ENCODE measurements at places on chromosomes 11 and 22. TPM values are rescaled to one million over a fixed set of nuclear protein-coding genes. Genes with fewer than 3 reads are reported as not detected.

LMNTD2 gene
- total RNA-seq, result 1.3 TPM

ANO9 gene
- 79.4 TPM for total RNA-seq

POLA2 gene
- total RNA-seq, result 89.5 TPM

TBX1 gene
- total RNA-seq, result 1.1 TPM
